ENCODE measurements at places on chromosomes 16 and 17.

- ATAC-seq = peak; percentile 65
These were observed 62.5 kb downstream of the WDR59 start for GRCh38 chr16:74922150-74923138.

- no peak for ATAC-seq
These were observed 41.3 kb downstream of the VAC14 start for GRCh38 chr16:70759666-70760065.

DNA sequence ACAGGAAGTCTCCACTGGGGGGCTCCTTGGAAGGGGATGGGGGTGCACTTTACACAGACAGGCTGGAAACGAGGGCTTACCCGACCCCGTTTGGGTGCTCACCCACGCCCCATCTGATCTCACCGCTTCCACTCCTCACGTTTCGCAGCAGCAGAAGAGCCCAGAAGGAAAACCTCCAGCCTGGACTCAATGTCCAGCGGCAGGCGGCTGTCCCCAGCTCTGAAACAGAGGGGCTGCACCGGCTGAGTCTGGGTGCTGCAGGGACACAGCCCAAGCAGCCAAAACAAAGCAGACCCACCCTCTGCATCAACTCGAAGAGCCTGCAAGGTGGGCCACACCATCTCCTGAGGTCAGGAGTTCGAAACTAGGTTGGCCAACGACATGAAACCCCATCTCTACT is 3.9 kb downstream of the MEAK7 start:
- ATAC-seq = no peak

GRCh38 chr16:5393070-5393469 is 295.5 kb upstream of the EEF2KMT start:
- no peak for ATAC-seq

DNA sequence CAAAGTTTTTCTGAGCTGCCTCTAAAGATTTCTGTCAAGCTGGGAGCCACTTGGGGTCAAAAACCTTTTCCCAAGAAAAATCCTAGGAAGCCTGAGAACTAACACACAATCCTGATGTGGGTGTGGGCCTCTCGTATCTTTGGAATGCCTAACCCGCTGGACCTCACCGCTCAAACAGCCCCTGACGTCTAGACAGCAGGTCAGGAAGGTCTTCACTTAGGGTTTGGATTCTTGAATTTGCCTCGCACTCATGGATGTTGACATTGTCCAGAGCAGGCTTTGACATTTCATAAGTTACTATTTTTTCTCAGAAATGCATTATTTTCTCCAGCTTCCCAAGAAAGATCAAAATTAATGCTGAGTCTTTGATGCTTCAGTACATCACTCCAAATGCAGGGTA is 18.9 kb downstream of the TEX2 start:
- ATAC-seq = no peak

GRCh38 chr16:1378804-1379303 is 27.1 kb downstream of the GNPTG start:
- peak; percentile 86 for ATAC-seq

DNA sequence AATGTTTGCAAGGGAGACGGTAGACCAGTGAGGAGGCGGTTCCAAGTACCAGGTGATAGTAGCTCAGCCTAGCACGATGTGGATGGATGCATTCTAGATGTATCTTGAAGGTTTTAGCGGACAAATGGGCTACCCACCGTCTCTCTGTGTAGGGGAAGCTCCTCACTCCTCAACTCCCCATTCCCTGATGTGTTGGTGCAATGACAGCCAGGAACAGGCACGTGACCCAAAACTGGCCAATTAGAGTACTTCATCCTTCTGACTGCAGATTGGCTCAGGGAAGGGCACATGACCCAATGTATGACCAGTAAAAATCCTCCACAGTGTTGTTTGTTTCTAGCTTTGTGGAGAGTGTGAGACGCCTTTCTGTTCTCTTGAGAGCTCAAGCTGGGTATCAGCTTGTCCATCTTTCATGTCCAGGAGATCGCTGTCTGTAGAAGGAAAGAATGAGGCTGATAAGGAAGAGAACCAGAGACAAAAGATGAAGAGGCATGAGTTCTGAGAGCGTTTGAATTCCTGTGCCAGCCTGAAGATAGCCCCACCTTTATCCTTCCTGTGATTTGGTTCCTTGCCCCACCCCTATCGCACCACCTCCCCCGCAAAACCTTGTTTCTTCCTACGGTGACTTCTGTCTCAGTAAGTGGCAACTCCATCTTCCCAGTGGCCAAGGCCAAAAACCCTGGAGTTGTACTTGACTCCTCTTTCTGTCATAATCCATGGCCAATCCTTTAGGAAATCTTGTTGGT is 2.3 kb upstream of the BORCS6 start:
- peak; percentile 67 for ATAC-seq

DNA sequence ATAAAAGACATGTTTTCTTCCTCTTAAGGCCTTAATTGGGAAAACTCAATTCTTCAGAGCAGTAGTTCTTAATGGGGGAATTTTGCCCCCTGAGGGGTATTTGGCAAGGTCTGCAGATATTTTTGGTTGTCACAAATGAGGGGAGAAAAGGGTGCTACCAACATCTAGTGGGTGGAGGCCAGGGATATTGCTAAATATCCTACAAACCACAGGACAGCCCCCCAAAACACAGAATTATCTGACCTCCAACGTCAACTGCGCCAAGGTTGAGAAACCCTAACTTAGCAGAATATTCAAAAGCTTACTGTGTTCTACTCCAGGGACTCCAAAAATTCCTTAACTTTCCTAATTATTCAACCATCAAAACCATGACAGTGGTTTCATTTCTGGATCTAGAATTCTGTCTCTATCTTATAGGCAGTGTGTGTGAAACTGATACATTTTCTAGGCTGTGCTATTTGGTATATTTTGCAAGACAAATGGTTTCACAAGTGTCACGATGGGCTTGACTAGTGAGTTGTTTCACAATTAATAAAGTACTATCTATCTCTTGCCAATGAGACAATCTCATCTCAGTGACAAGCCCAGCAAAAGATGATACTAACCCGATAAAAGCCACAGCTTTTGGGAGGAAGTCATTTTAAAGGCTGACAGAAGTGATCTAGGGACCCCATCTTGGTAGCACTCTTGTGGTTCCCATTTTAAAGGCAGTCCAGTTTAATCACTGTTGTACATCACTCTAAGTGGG is 14.7 kb downstream of the TXNDC11 start:
- no peak for ATAC-seq

GRCh38 chr16:53692146-53692545 is 11.5 kb downstream of the RPGRIP1L start:
- no peak for ATAC-seq

DNA sequence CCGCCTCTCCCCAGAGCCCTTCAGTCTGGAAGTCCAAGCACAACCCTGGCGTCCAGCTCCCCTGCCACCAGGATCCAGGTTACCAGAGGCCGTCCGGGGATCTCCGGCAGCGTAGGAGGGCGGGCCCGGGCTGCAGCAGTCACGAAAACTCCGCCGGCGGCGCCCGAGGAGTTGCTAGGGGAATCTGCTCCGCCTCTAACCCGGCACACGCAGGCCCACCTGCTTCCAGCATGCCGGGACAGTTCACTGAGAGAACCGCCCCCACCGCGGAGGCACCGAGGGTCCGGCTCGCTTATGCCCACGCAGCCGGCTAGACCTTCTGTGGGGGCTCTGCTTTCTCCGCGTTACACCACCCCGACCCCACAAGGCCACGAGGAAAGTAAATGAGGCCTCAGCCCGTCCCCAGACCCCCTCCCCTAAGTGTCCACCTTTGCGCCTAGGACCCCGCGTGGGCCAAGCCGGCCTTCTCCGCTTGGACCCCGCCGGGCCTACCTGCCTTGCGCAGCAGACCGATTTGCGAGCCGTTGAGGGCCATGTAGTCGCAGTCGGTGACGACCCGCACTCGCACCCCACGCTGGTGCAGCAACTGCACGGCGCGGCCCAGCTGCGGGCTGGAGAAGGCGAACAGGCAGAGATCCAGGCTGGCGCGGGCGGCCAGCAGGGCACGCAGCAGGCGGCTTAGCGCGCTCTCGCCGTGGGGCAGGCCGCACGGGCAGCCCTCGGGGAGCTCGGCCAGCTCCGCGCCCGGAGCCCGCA is 587 bp downstream of the PLD6 start:
- ATAC-seq = peak; percentile 31

DNA sequence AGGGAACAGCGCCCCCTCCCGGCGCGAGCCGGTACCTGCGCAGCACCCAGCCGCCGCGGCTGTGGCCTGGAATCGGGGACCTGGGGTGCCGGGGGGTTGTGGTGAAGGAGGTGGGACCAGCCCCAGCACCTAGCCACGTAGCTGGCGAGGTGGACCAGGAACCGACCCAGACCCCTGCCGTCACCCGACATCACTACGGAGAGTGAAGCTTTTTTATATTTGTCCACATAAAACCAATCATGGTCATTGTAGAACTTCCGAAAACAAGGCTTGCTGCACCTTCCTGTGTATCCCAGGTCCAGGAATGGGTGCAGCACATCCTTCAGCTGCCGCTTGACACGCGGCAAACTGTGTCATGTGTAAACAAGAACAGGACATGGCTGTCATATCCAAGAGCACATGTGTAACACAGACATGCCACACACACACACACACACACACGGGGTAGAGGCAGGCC is 1.3 kb downstream of the HBQ1 start:
- no peak for ATAC-seq

DNA sequence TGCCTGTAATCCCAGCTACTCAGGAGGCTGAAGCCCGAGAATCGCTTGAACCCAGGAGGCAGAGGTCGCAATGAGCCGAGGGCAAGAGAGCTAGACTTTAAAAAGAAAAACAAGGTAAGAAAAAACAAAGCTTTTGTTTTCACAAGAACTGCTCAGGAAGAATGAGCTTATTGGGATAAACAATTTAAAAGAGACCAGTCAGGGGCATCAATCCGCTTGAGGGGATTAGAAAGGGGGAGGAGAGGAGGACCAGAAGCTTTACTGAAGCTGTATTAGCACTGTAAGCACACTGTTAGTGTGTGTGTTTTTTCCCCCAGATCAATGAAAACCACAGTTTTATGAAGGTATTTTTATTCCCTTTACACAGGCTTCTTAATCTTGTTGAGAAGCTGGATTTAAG is 8.8 kb downstream of the TMEM170A start:
- no peak for ATAC-seq

- ATAC-seq = no peak
These were observed 22.3 kb downstream of the GAN start for GRCh38 chr16:81337097-81337496.

DNA sequence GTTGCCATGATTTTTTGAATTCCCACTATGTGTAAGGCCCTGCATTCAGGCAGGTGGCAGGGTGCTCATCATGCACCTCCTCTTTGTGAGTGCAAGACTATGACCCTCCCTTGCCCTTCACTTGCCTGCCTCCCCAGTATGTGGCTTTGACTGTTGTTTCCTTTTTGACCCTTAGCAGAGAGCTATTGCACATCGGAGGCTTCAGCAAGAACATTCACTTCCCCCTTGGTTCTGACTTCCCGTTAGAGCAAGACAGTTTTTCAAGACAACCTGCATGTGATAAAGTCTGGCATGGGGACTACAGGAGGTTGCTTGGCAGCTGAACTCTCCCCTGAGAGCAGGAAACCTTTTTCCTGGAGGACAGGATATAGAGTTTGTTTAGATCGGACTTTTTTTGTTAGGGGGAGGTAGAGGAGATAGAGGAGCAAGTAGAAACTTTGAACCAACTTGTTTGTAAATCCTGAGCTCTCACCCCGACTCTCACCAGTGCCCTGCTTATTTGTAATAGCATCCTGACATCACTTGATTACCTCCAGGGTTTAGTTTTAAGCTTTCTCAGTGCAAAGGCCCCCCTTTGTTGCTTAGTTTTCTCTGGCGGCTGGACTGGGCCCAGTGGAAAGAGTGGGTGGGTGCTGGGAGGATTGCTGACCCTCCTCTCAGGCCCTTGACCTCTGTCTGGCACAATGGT is 34.3 kb downstream of the LIMD2 start:
- ATAC-seq = peak; percentile 34

GRCh38 chr16:9365370-9365728 is 273.9 kb downstream of the HAPSTR1 start:
- ATAC-seq = peak; percentile 98

DNA sequence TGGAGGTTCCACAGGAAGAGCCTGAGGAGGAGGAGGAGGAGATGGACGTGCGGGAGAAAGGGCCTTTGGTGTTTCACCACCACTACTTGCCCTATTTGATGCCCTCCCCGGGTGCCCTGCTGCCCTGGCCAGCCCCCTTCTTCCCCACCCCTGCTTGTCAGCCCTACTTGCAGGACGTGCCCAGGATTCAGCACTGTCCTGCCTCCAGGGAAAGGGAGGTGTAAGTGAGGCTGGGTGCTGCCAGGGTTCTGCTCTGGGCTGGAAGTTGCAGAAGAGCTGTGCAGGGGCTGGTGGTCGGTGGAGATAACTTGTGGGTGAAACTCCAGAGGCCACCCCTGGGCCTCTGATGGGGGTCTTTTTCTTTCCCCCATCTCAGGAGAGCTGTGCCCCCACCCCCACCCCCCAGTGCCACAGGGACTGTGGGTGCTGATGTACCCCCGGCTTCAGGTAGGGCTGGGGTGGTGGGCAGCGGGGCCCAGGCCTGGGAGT is 3.0 kb downstream of the PRR29 start:
- ATAC-seq = no peak

GRCh38 chr16:89971495-89972243 is 23.1 kb downstream of the DEF8 start:
- peak; percentile 3 for ATAC-seq

DNA sequence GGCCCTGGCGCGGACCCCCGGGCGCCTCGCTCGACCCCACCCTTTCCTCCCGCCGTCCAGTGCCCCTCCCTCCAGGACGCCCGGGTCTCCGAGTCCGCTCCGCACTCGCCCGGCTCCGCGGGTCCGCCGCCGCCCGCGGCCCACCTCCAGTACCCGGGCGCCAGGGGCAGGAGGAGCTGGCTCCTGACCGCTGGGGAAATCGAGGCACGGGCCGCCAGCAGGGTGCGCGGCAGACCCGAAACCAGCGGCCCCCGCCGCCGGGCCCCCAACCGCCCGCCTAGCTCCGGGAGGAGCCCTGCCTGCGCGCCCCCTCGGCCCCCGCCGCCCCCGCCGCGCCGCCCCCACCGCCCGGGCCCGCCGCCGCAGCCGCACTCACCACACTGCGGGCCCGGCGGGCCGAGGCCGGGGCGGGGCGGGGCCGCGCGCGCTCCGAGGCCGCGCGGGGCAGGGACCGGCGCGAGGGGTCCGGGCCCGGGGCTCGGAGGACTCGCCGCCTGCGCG is 333 bp downstream of the MAFG start:
- peak; percentile 27 for ATAC-seq

DNA sequence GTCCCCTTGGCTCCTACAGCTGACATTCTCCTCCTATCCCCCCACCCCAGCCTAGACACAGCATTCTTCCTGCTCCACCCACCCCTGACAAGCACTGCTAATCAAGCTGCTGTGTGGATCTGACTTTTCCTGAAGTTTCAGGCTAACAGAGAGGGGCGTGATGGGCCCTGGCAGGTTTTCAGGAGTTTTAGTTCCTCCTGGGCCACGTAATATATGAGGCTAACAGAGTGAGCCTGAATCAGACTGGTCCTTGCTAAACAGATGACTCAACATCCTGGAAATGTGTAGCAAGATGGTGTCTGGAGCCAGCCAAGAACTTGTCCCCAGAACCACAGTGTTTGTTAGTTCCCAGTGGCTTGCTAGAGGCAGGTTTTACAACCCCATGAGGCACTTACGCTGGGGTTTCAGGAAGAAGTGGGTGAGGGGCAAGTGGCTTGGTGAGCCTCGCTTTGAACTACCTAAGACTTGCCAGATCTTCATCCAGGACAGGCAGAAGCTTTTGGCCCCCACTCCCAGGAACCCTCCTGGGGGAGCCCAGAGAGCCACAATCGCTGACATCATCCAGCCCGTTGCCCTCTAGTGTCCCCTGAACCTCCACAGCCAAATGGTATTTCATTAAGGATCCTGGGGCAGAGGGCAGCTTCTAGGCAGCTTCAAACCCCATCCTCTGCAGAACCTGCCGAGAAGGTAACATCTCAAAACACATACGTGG is 15.9 kb downstream of the TMEM92 start:
- ATAC-seq = peak; percentile 97

GRCh38 chr17:36089888-36090836 is at the start of gene CCL3:
Gene CCL3, minus strand, starts transcription at chr17:36090143. Its CDS starts 85 bp downstream, at chr17:36090058.
- ATAC-seq = peak; percentile 55

Data from gastroesophageal sphincter (tissue), 4 donors.